ENCODE measurements at places on chromosomes 3 and 15.
A peak's percentile ranks its signal among the peaks of the same experiment; 100 is the strongest.

GRCh38 chr15:40763801-40764628 is at the start of gene GCHFR:
GCHFR (plus strand) TSS chr15:40764068; CDS start chr15:40764181, 113 bp downstream.
- peak; percentile 49 for DNase-seq

GRCh38 chr3:186691676-186692075 is 25.5 kb upstream of the KNG1 start:
- DNase-seq, result no peak

DNA sequence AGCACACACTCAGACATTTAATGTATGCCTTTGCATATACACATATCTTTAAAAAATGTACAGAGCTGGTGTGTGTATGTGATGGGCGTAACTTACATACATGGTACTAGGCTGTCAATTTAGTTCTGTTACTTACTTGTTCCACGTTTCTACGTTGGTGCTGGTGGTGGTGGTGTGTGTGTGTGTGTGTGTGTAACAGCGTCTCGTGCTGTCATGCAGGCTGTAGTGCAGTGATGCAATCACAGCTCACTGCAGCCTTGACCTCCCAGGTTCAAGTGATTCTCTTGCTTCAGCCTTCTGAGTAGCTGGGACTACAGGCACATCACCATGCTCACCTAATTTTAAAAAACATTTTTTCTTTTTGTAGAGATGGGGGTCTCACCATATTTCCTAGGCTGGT is 64.2 kb downstream of the ISG20 start:
- DNase-seq, result no peak

DNA sequence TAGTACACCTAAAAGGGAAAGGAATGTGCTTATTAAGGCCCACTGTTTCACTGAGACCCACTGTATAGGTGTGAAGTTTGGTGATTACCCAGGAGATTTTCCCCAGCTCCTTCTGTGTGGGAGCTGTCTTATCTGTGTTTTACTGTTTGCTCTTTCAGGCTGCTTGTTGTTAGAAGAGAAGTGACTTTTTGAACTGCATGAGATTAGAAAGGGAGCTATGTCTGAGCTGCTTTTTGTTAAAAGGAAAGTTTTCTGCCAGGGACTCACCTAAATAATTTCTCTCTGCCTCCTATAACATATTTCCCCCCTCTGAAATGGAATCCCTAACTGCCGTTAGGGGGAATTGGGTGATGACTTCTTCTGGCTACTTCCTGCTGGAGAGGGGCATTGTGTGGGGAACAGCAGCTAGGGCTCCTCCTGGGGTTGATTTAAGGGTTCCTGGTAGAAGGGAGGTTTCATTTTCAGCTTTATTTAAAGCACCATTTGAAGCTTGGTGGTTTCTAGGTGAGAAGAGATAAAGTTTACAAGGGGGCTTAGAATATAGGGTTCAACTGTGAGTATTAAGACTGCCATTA is 77.1 kb upstream of the ATP11B start:
- no peak for DNase-seq

DNA sequence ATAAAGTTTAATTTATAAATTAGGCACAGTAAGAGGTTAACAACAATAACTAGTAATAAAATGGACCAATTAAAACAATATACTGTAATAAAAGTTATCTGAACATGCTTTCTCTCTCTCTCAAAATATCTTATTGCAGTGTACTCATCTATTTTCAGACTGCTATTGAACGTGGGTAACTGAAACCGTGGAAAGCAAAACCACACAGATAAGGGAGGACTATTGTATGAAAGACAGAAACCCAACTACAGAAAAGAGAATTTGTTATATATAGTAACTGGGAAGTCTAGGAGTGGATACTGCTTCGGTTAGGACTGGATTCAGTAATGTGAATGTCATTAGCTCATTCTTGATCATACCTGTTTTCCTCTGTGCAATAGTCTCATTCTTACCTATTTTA is 119.3 kb upstream of the DAZL start:
- no peak for DNase-seq

GRCh38 chr3:101243285-101244211 is 76.8 kb downstream of the IMPG2 start:
- no peak for DNase-seq

- no peak for DNase-seq
Observed at GRCh38 chr3:183466575-183466974, 38.2 kb upstream of the MCF2L2 start.

- no peak for DNase-seq
Observed at GRCh38 chr15:36313021-36313420, 266.4 kb upstream of the CDIN1 start.

DNA sequence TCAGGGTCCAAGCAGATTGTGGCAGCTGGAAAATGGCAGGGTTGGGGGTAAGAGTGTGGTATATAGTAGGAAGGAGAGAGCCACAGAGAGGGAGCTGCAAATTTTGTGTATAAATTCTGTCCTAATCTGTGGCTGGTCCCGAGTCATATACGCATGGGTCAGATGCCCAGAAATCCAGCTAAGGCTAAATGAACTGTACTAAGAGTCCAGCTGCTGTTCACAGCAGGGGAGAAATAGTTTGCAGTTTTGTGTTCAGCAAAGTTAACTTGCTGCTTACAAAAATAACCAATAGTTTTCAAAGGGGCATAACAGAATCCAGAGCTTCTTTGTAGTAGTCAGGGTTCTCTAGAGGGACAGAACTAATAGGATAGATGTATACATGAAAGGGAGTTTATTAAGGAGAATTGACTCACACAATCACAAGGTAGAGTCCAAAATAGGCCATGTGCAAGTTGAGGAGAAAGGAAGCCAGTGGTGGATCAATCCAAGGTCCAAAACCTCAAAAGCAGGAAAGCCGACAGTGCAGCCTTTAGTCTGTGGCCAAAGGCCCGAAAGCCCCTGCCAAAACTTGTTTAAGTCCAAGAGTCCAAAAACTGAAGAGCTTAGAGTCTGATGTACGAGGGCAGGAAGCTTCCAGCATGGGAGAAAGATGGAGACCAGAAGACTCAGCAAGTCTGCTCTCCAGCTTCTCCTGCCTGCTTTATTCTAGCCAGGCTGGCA is 146.1 kb upstream of the KBTBD8 start:
- DNase-seq, result no peak

DNA sequence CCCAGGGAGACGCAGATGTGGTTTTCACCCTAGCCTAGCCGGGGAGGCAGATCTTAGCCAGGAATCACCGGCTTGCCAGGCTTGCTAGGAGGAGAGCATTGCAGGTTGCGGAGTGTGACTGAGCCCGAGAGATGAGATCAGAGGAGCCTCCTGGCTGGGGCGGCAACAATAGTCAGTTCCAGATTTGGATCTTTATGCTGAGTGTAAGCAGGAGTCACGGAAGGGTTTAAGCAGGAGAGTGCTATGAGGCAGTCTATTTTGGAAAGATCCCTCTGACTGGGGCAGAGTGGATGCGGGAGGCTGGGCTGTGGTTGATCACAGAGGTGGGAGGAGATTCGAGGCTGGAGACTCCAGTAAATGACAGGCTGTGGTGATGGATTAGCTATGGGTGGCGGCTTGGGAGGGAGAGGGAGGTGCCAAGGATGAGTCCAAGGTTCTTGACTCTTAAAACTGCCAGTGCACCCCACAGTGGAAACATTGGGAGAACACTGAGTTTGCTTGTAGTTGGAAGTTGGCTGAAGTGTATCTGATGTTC is 10.4 kb upstream of the BAHD1 start:
- DNase-seq, result no peak

- DNase-seq, result no peak
Observed at GRCh38 chr3:140170612-140171011, 235.6 kb downstream of the CLSTN2 start.

DNA sequence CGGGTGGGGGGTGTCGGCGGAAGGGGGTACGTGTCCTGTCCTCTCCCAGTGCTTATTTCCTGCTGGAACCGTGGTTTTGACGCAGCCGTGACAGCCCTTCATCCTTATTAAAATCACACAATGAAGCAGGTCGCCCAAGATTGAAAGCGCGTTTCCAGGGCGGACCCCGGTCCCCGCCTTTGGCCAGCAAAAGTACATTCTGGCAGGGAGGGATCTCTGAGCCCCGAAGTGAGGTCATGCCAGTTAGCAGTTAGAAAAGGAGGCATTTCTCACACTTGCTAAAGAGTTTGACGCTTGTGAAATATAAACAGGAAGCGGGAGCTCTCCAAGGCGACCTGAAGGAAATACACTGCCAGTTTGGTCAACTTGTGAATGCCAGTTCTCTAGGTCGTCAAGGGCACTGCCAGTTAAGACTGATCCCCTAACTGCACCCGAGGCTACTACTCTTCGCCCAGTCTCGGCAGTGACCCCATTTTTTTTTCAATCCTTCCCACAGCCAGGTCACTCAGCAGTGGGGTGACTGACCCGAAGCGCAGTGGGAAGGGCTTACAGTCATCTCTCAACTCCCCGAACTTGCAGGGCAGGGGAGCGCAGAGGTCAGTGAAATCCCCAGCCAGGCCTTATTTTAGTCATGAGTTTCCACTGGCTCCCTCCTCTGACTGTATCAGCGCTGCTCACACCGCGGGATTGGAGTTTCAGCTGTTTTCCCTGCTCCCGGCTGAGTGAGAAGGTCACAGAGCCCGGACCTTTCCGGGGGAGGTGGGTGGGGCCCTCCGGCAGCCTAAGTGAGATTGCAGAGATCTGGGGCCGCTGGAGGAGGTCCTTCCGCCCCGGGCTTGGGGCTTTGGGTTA is 2.0 kb upstream of the BHLHE40 start:
- DNase-seq, result no peak

DNA sequence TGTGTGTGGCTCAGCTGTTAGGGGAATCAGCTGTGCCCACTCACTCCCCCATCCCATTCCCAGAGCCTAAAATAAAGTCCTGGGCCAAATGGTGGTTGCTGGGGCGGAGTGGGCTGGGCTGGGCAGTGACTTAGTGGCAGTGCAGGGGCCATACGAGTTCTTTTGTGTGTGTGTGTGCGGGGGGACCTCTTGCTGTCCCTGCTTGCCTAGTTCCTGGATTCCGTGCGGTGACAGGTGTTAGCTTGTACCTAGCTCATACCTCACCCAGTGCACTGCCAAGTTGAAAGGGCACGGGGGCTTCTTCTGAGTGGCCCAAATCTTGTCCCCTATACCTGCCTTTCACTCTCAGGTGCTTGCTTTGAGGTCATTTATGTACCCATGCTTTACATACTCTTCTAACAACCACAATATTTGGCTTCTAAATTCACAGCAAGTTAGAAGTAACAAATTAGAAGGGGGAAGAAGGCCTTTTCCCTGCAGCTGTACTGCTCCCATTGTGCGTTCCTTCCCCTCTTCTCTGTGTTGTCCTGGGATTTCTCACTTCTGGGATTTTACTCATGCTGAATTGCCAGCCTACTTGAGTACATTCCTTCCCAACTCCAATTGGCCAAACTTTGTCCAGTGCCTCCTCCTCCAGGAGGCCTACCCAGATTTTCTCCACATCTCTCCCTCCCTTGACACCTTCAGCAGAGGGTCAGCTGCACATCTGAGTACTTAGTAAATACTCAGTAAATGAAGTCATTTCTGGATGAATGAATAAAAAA is 66.3 kb upstream of the POLG start:
- no peak for DNase-seq

DNA sequence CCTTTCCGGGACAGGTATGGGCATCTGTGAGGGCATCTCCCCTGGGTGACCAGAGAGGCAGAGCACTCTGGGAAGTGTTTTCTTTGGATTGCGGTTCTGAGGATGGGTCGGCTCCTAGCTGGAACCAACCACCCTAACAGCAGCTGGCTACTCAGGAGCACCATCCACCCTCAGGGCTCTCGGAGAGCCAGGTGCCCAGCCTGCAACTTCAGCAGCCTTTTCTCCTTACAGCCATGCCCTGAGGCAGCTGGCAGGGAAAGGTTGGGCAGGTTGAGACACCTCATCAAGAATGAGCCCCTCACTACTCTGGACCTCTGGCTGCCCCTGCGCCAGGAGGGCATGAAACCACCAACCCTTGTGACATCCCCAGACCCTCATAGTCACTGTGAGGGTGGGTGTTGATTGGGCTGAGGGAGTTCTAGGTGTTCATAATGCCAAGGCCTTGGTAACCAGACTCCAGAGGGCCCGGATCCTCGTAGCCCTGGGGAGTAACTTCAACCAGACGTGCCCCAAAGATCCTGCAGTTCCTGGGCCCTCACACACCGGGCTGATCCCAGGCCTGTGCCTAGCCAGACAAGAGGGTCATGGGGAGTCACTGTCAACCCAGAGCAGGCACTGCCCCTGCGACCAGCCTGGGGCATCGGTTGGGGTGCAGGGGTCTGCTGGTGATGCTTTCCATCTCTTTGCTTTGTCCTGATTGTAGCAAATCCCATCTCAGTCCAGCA is 114.4 kb upstream of the ABHD17C start:
- no peak for DNase-seq

All from effector CD8-positive, alpha-beta T cell (primary cell).